T-cell (primary cell): ENCODE measurements at places on chromosomes 6 and 20.

DNA sequence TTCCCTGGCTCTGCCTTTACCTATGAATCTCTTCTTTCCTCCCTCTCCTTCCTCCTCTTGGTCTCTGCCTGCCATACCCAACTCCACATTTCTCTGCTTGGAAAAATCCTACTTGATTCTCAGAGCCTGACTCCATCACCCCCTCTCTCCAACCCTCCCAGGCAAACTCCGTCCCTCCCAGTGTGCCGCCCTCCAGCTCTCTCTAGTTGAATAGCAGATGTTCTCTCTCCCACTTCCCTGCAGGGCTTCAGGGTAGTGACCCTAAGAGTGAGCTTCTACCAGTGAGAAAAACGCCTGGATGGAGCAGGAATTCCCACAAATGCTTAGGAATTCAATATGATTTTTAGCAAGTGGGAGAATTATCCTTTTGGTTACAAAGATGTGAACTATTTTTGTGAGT is 141.6 kb downstream of the MTHFD1L start:
- no peak for DNase-seq

DNA sequence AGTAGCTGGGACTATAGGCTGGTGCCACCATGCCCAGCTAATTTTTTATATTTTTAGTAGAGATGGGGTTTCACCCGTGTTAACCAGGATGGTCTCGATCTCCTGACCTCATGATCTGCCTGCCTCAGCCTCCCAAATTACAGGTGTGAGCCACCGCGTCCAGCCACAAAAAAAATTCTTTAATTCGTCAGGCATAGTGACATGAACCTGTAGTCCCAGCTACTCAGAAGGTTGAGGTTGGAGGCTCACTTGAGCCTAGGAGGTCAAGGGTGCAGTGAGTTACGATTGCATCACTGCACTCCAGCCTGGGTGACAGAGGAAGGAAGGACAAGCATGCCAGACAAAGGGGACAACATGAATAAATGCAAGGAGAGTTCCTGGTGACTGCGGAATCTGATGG is 19.5 kb upstream of the ASXL1 start:
- no peak for DNase-seq

DNA sequence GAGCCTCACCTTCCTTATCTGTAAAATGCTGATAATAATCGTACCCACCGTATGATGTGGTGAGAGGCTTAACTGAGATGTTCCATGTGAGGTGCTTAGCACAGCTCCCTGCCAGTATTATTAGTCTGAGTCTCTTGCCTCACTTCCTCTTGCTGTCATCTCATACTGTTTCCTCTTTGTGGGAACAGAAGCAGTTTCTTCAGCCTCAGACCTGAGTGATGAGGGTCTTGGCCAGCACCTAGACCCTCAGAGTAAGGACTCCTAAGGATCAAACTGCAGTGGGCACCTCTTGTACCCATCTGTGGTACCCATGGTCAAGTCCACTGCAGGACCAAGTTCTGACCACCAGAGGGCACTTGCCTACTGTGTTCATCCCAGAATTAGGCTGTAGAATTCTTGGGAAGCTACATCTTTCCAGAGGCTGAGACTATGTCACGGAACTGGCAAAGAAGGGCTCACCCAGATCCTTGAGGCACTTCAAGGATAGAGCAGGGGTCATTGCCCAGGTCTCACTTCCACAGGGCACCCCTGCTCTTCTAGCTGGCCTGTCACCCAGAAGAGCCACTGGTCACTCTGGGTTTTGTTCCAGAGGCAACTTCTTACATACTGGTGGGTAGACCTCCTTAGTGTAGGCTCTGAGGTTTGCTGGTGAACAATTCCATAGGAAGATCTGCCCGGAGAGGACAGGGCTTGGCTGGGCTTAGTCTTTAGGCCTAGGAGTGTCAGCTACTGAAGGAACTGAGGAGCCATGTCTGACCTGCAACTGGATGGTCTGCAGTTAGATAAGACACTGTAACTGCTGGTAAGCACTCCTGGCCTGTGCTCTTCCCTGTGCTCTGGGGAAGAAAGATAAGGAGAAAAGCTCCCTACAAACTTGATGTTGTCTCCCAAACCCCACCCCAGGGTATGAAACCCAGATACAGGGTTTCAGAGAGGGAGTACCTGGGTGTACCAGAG is 20.6 kb upstream of the SGK2 start:
- peak; percentile 24 for DNase-seq

GRCh38 chr6:163332575-163332974 is 81.9 kb upstream of the QKI start:
- no peak for DNase-seq

DNA sequence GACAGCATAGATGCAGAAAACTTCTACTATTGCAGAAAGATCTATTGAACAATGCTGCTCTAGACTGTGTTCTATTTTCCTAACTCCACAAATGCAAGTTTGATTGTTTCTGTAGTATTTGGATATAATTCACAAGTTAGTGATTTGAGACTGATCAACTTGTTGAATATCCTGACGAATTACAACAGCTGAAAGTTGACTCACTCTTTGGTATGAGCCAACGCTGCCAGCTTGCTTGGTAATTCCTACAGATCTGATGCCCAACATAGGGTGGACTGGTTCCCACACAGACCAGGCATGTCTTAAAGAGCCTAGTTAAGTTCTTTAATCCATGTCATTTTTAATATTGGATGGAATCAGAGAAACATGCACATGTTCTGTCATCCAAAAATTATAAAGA is 231.0 kb upstream of the RAB32 start:
- DNase-seq: no peak

GRCh38 chr6:80234401-80234800 is 127.9 kb downstream of the BCKDHB start:
- DNase-seq: no peak

GRCh38 chr6:166105341-166106075 is 62.1 kb downstream of the TBXT start:
- no peak for DNase-seq

DNA sequence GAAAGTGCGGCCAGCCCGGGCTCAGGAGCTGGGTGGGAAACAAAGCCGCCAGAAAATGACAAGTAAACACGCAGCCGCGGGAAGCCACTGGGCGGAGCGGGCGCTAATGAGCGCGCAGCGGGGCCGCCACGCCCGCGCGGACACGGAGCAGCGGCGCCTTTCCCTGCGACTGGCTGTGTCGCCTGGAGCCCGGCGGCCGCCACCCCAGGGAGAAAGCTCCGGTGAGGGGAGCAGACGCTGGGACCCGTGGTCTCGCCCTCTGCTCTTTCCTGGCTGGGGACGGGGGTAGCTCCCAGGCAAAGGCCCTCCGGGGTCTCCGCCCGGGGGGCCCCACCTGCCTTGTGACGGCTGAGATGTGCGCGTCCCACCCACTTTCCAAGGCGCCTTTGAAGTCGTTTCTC is 54.9 kb downstream of the PRR18 start:
- DNase-seq: no peak

- DNase-seq: no peak
These were observed 13.9 kb downstream of the MYB start for GRCh38 chr6:135195041-135195440.

DNA sequence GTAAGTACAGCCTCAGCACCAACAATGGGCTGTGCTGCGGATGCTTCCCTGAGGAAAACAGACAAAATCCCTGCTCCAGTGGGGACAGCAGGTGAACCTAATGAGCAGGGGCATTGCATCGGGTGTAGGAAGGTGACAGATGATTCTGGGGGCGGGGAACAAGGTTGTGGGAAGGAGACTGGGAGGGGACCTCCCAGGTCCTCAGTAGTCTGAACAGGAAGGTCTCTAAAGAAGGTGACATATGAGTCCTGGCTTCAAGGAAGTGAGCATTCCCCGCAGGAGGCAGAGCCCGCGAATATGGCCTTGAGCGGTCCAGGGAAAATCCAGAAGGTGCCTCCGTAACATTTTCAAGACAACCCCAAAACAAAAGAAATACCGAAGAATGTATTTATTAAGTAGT is 19.4 kb downstream of the ULBP1 start:
- no peak for DNase-seq

DNA sequence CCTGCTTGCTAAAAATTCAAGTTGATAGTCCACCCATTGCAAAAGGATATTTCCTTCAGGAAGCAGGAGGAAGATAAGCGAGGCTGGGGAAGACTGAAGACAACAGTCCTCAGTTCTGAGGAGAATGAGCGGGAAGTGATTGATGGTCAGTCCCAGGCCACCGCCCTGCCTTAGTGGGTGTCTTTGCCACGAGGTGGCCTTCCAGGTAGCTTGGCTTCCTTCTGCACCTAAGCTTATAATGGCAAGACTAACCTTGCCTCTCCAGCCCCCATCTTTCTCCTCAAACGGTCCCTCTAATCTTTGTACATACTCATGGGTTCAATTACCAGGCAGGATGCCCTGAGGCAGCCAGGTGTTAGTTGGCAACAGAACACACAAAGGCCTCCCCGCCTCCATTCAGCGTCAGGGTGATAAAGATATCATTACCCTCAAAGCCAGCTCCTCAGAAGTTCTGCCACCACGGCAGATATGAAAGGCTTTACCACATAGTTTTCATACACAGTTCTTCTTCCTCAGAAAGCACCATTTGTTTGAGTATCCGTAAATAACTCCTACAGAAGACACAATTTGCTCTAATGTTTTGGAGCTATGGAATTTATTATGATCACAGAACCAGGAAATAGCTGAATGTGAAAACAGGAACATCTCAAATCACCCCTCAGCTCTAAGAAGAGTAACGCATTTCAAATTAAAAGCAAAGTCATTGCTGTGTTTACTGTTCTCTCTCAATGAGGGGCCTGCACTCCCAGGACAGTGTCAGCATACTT is 249.4 kb downstream of the ATXN1 start:
- peak; percentile 57 for DNase-seq

DNA sequence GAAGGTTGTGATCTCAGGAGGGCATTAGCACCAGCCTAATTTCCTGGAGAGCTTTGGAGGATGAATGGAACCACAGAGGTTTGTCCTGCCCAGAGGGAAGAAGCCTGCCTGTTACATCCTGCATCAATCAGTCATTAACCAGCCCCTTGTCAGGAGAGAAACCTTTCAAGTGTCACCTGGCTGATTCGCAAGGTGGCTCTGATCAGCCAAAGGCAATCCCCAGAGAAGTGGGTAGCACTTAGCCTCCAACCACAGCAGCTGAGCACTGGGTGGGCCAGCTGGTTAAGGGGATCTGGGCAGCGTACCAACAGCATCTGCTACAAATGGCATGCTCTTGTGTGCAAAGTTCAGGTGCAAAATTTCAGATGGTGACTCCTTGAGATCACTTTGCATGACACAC is 26.9 kb downstream of the ANKEF1 start:
- DNase-seq: no peak

DNA sequence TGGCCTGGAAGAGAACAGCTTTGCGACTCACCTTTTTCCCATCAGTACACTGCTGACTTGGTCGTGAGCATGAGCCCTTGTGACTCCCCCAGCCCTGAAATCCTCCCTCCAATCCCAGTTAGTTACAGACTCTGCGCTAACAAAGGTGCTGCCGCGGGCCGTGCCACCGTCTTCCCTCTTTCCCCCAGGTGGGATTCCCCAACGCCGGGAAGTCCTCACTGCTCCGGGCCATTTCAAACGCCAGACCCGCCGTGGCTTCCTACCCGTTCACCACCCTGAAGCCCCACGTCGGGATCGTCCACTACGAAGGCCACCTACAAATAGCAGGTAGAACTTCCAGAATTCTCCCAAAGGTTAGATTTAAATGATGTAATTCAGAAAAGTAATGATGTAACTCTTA is 16.1 kb downstream of the MTG2 start:
- DNase-seq: no peak

GRCh38 chr20:62676976-62677375 is 31.7 kb upstream of the NTSR1 start:
- DNase-seq: no peak

- no peak for DNase-seq
These were observed 79.6 kb downstream of the YTHDF1 start for GRCh38 chr20:63136296-63136695.

- no peak for DNase-seq
These were observed 90.9 kb upstream of the MAP7 start for GRCh38 chr6:136641166-136641565.

DNA sequence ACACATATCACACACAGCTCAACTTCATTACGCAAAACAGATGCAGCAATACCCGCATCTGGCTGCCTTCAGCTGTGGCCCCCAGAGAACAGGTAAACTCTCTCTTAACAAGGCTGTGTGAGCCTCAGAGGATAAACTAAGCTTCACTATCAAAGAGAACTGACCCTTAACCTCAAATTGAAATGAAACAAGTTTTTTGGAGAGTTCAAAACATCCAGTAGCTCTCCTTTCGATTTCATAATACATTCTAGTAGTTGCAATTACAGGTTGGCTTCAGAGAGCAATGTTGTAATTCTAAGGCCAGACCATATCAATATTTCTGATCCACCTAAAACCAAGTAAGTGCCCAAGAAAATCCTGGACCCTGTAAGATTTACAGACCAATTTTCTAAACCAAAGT is 113.5 kb downstream of the FAXC start:
- no peak for DNase-seq

- no peak for DNase-seq
These were observed 237.1 kb downstream of the ANKRD60 start for GRCh38 chr20:57991211-57991881.

- DNase-seq: no peak
These were observed 52.6 kb upstream of the SALL4 start for GRCh38 chr20:51854921-51855320.

GRCh38 chr6:102853249-102853955 is 1459.9 kb downstream of the GRIK2 start:
- DNase-seq: no peak

GRCh38 chr6:21678990-21679389 is 85.4 kb downstream of the SOX4 start:
- no peak for DNase-seq

DNA sequence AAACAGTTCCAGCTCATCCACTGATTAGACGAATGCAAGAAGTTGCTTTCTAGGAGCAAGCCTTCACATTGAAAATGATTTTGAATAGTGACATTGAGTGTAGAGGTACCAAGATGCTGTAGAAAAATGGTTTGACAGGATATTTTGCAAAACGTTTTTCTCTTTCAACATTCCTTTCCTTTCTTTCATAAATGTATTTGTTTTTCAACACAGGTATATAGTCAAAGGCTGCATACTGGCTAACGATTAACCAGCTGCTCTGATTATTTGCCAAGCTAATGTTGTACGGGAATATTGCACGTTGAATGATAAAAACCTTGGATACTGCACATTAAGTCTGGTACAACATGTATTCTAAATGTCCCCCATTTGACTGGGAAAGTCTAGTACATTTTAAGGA is 78.8 kb upstream of the TENT5A start:
- no peak for DNase-seq

DNA sequence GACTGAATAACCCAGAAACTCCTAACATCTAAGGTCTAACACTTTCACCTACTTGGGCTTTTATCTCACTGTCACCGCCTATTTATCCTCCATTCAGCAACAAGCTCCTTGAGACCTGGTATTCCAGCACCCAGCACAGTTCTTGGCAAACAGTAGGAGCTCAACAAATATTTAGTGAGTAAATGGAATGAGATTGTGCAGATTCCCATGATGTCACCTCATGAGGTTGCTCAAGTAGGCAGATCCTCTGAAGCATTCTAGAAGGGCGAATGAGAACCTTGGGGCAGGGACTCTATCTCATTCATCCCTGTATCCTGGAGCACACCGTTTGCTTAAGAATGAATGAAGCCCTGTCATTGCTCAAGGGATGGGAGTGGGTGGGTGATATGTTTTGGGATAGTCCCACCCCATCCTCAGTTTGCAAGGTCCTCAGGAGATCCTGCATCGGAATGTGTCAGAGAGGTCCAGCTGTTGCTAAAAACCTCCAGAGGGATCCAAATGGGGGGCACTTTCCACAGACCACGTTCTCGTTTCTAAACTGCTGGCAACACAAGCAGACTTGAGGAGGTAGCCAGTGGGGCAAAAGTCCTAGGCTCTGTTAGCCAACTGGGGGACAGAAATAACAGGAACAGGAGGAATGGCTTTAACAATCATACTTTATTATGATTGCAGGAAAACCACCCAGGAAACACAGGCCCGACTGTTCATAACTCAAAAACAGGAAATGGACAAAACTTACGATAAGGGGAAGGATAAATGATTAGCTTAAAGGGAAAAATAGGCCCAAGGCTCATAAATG is 42.0 kb downstream of the EDN1 start:
- DNase-seq: no peak
